Heart right ventricle (tissue), 16 donors: ENCODE measurements at places on chromosomes 1 and 21. TPM values are rescaled to one million over a fixed set of nuclear protein-coding genes. Genes with fewer than 3 reads are reported as not detected.

The OR6N1 gene
- not detected for polyA plus RNA-seq

The MAEL gene
- polyA plus RNA-seq: 1.7 TPM

GRCh38 chr1:16905868-16906702 is 10.3 kb downstream of the RNU1-2 start:
- no peak for DNase-seq

DNA sequence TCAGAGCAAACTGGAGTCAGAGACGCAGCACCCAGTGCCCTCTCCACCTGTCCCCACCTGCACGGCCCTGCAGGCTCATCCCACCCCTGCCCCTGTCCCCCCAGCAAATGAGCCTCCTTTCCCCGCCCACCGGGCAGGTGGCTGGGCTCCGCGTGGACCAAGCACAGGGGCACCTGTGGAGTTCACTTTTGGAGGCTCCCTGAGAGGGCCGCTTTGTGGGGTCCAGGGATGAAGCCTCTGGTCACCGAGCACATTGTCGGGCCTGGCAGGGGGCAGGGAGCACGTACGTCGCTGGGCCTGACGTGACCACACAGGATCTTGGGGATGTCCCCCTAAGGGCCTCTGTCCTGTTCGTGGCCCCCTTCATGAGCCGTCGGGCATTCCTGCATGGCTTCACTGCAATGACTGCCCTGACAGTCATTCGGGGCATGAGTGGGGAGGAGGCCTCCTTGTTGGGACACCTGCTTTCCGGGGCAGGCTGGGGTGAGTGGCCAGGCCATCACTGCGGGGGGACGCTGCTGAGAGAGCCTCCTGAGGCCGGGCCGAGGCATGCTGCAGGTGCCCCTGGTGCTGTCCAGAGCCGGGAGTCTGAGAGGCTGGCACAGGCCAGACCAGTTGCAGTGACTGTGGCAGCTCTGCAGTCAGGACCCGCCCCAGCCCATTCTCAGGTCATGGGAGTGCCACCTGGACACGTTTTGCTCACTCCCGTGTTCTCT is 19.7 kb downstream of the SLX9 start:
- no peak for DNase-seq

- no peak for DNase-seq
Observed at GRCh38 chr1:61121631-61122030, 39.3 kb downstream of the NFIA start.

DNA sequence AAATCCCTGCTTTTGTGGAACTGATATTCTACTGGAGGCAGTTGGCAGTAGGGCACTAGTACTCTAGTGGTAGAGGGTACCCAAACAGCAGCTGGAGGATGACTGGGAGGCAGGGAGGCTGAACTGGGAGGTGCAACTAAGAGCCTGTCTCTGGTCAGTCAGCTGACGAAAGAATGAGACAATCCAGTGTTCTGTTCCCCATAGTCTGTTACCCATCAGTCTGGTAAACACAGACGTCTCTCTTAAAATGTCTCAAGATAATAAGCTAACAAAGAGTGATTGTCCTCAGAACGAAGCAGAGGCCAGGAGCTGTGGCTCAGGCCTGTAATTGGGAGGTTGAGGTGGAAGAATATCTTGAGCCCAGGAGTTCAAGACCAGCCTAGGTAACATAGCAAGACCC is 30.4 kb downstream of the TFAP2E start:
- no peak for DNase-seq

DNA sequence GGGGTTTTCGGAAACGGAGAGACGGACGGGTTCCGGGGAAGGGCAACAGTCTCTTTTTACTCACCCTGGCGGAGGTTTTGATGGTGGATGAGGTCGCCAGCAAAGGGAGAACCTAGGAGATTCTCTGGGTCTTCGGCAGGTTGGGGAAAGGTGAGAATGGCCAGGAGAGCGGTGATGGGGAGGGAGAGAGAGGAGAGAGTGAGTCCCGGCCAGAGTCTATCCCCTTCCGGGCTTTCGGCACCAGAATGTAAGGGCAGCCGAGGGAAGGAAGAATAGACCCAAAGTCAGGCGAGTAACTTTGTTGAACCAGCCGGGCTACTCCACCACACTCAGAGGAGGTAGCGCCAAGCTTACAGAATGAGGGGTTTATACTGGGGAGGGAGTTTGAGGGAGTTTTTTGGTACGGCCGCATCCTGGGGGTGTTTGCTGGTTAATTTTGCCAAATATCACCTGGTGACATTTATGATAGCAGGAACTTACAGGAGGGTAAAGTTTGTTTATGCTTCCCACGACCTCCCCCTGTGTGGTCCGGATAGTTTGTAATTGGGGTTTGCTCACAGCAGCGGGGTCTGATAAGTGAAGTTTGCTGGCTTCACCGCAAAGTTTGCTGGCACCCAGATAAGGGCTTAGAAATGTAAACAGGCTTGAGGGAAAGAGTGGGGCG is 141.1 kb upstream of the ETV3 start:
- no peak for DNase-seq

- no peak for DNase-seq
Observed at GRCh38 chr1:219374046-219374566, 200.4 kb downstream of the LYPLAL1 start.
